LNCaP clone FGC (cell line): ENCODE measurements at places on chromosomes 3 and 15.

- DNase-seq: no peak
Measured at GRCh38 chr15:54082836-54083492, 104.7 kb downstream of the UNC13C start.

DNA sequence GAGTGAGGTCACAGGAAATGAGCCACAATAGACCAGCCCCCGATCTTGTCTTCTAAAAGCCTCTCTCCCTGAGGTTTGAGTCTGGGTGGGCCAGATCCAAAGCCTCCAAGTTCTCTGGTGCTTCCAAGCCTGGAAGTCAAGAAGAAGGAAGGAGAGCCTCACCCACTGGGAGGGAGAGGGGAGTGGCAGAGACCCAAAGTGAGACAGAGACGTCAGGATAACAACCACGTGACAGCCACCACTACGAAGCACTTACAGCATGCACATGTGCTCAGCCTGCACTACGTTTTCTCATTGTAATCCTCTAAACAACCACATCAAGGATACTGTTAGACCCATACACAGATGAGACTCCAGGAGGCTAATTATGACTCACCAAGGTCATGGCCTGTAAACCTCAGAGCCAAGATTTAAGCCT lies 197.3 kb upstream of the LINGO1 start:
- no peak for DNase-seq

DNA sequence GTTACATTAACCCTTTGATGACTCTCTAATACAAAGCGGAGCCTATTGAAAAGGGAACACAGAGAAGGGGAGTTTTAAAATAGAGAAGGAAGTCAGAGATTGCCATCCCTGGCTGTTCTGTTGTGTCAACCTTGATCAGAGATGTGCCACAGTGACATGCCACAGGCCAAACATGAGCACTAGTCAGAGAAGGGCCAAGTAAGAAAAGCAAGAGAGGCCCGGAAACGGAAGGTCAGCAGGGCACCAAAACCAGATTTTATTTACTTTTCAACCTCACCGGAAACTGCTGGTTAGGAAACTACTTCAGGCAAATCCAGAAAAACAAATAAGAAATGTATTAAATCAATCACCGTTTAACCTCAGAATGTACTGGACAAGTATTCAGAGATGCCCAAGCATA lies 171.8 kb downstream of the ALCAM start:
- no peak for DNase-seq

DNA sequence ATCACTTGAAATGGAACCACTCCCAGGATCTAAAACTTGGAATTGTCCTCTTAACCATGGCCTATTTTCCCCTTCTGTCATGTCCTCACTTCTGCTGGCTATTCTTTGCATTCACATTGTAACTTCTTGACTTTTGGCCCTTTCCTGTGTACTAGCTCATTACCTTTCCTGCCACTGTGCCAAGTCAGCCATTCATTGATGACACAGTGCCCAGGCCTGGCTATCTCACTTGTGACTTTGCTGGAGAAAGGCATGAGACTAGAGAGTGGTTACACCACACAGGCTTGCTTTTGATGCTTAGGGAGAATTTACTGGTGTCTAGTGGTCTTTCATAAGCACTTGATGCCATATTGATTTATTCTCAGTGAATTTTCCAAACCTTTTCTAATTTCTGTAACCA lies 101.1 kb downstream of the NR1D2 start:
- DNase-seq: no peak

DNA sequence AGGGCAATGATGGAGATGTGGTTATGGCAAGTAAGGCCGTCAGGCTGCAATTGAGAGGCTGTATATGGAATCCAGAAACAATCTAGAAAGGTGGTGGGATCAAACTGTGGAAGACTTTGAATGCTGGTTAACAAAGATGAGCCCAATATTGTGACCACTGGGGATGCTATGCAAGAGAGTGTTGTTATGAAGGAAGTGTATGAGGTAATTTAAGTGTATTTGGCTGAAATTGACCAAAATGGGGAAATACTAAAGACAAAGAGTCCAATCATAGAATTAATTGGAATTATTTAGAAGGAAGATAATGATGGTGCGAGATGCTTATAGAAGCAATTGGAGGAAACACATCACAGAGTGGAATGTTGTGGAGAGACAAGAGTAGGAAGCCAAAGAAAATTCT lies 24.5 kb downstream of the BTLA start:
- DNase-seq: no peak
